Heart right ventricle (tissue), 16 donors: ENCODE measurements at places on chromosomes 7 and 10. TPM values are rescaled to one million over a fixed set of nuclear protein-coding genes. Genes with fewer than 3 reads are reported as not detected.

RSPH10B2 gene
- 0.10 TPM for total RNA-seq

- DNase-seq = no peak
These were observed 8.6 kb downstream of the CRYGN start for GRCh38 chr7:151431281-151431767.

- DNase-seq = no peak
These were observed 171.7 kb upstream of the PFKP start for GRCh38 chr10:2895594-2896196.

DNA sequence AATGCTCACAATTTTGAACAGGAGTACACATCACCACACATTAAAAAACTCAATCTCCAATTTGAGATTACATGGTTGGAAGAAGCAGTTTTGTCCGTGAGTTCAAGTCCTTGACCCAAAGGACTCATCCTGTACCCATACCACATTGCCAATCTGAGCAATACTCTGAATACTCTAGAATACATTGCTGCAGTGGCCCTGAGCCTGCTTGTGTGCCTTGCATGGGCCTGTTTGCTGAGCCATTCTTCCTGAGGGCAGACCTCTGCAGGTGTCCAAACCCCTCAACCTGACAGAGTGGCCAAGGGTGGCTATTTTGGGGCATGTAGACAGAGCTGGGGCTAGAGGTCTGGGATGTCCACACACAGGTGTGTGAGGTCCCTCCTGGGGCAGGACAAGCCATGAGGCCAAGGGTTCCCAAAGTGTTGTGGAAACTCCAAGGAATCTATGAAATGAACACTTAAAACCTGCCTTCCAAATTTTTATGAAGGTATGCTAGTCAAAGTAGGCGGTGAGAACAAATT lies 15.5 kb downstream of the AGMO start:
- no peak for DNase-seq

DNA sequence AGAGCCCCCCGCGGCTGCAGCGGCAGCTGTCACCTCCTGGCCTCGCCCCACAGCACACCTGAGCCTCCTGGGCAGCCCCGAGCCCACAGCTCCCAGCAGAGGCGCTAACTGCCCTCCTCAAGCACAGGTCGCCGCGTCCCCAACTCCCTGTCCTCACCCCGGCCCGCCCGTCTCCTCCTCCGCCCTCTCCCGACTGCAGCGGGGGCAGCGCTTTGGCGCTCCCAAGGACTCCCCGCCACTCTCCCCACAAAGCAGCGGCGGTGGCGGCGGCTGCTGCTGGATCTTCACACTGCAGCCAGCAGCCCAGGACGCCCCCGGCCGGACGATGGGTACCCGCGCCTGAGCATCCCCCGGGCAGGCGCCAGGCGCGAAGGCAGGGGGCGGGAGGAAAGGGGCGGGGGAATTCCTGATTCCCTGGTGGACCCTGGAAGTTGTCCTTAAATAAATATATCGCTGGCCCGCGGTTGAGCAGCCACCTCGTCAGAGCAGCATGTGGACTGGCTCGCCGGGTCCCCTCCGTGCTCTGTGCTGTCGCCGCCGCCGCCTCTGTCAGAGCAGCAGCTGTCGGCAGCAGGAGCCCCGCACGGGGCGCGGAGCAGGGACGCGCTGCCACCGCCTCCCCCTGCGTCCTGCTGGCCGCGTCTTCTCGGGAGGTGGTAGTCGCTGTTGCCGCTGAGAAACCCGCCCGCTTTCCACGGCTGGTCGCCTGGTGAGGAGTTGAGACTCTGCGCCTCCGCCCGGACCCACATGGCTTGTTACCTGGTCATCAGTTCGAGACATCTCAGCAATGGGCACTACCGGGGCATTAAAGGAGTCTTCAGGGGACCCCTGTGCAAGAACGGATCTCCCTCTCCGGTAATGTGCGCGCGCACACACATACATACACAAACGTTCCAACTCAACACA lies at the start of gene ZNF804B:
Gene ZNF804B, plus strand, starts transcription at position 471 of the 906 bp plus-strand sequence. Its CDS starts 277 bp downstream, at position 748.
- DNase-seq = no peak

LRIT1 gene
- 0.17 TPM for total RNA-seq
